A549 treated with AZD2906 at 1 μM for 4 hours (cell line): ENCODE measurements at places on chromosomes 2 and 18. TPM values are rescaled to one million over a fixed set of nuclear protein-coding genes. Genes with fewer than 3 reads are reported as not detected.

Gene GPR17
- 0.07 to 0.13 TPM (median 0.10 TPM) in 3 of 5 replicates, not detected in the others for total RNA-seq

Gene ABCG5
- not detected in 5 replicates for total RNA-seq

Gene M1AP
- total RNA-seq = not detected in 5 replicates

Gene RAB27B
- 11.0 to 16.7 TPM (median 13.1 TPM) in 5 replicates for total RNA-seq
